ENCODE measurements at places on chromosomes 2 and 18. TPM values are rescaled to one million over a fixed set of nuclear protein-coding genes. Genes with fewer than 3 reads are reported as not detected.

The C2orf66 gene
- total RNA-seq, result not detected

- H3K27me3 ChIP-seq, result no peaks in the 10 kb centered on the region
- H3K27ac ChIP-seq, result no peak overlapping the region
- DNase-seq, result no peak
- H3K4me1 ChIP-seq, result no peaks in the 10 kb centered on the region
Measured at GRCh38 chr2:236793023-236794011, 223.7 kb downstream of the ACKR3 start.

- no peaks in the 10 kb centered on the region for H3K36me3 ChIP-seq
- H3K4me1 ChIP-seq, result no peaks in the 10 kb centered on the region
- no peaks in the 10 kb centered on the region for H3K27me3 ChIP-seq
- no peak overlapping the region for H3K4me3 ChIP-seq
Measured at GRCh38 chr2:240637116-240637900, 12.0 kb downstream of the GPR35 start.

DNA sequence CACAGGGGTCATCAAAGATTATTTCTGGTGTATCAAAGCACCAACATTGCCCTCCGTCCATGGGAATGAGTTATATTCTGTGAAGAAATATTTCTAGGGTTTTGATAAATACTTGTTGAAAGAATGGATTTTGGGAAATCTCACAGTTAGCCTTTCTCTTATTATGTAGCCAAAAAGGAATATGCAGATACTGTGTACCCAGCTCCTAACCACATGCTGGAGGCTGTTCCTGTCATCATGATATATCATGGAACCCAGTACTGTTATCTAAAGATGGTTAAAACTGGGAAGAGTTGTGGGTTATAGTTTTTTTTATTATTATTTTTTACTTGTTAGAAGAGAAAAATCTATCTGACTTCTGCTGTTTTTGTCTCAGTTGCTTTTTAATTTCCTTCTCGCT lies 82.8 kb downstream of the POLE4 start:
- H3K27ac ChIP-seq, result no peak overlapping the region
- H3K27me3 ChIP-seq, result no peaks in the 10 kb centered on the region
- no peak overlapping the region for H3K4me3 ChIP-seq
- H3K4me1 ChIP-seq, result no peaks in the 10 kb centered on the region
- H3K36me3 ChIP-seq, result no peaks in the 10 kb centered on the region

The RRM2 gene
- total RNA-seq, result 16.1 TPM

The DGUOK gene
- total RNA-seq, result 33.8 TPM

DNA sequence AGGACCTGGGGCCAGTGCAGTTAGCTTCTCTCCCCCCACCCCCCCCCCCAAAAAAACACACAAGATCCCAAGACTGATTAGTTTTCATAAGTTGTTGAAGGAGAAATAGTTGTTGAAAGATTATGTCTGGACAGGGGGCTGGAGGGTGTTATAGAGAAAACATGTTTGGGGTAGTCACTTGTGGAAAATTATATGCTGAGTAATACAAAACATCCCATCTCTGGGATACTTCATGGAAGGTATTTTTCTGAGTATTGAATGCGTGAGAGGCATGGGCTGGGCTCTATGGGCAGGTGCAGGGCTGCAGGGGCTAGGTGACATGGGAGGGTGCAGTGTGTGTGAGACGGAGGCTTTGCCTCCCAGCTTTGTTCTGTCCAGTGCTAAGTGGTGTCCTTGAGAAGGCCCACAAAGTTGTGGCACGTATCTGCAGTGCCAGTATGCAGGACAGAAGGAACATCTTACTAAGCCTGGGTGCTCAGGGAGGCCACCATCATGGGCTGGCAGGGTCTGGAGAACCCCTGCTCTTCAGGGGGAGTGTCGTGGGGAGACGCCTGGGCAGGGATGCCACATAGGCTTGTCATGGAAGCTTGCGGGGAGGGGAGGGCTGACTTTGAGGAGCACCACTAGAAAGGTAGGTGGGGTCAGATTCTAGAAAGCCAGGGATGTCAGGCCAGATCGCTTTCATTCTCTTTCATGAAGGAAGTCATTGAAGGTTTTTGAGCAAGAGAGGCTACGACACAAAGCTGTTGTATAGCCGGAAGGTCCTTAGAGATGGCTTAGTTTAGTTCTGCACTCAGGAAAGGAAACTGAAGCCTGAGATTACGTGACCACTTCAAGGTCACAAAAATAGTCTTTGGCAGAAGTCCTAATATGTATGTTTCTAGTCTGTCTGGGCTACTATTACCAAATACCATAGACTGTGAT lies 232.0 kb downstream of the LDLRAD4 start:
- H3K27me3 ChIP-seq, result no peaks in the 10 kb centered on the region
- peaks cover 31% of the 10 kb centered on the region for H3K4me1 ChIP-seq
- H3K27ac ChIP-seq, result no peak overlapping the region
- H3K36me3 ChIP-seq, result no peaks in the 10 kb centered on the region
- no peak overlapping the region for H3K4me3 ChIP-seq

DNA sequence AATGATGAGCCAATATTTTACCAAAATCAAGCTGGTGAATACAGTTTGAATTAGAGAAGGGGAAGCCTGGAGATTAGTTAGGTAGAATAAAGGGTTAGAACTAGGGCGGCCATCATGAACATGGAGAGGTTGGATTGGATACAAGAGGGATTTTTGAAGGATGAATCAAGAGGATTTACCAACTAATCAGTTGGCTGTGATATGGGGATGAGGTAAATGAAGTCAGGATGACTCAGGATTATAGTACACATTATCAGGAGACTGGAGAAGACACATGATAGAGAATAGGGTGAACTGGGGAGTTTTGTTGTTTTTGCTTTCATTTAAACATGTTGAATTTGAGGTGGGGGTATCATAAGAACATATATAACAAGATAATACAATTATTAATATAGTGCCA lies 73.8 kb upstream of the PROKR1 start:
- no peaks in the 10 kb centered on the region for H3K4me1 ChIP-seq
- no peaks in the 10 kb centered on the region for H3K27me3 ChIP-seq
- no peak overlapping the region for H3K4me3 ChIP-seq
- H3K27ac ChIP-seq, result no peak overlapping the region
- no peak for DNase-seq

- H3K27ac ChIP-seq, result no peak overlapping the region
- H3K4me3 ChIP-seq, result no peak overlapping the region
- peaks cover 7% of the 10 kb centered on the region for H3K4me1 ChIP-seq
- H3K36me3 ChIP-seq, result no peaks in the 10 kb centered on the region
Measured at GRCh38 chr2:166891727-166892126, 3.4 kb downstream of the XIRP2 start.
